ENCODE measurements at places on chromosomes 3 and 15. TPM values are rescaled to one million over a fixed set of nuclear protein-coding genes. Genes with fewer than 3 reads are reported as not detected.

The CP gene
- total RNA-seq = 2,114 TPM

The SLC9C1 gene
- total RNA-seq = not detected

The SLC22A13 gene
- 0.16 TPM for total RNA-seq

The PTX3 gene
- total RNA-seq = not detected

The LIPC gene
- 39.6 TPM for total RNA-seq

The GOLGA8J gene
- 0.23 TPM for total RNA-seq

The SCG5 gene
- 2.6 TPM for total RNA-seq

The ATP13A5 gene
- not detected for total RNA-seq

The FBXW12 gene
- total RNA-seq = not detected

The OSBPL10 gene
- 3.0 TPM for total RNA-seq

The CHRNA7 gene
- 0.39 TPM for total RNA-seq

The HDC gene
- total RNA-seq = 0.34 TPM

The PLA2G4D gene
- not detected for total RNA-seq

The WNT7A gene
- not detected for total RNA-seq

The PLSCR2 gene
- total RNA-seq = not detected

The HRG gene
- total RNA-seq = 1,312 TPM

The WDR93 gene
- total RNA-seq = not detected

The GPR149 gene
- not detected for total RNA-seq

The LRRIQ4 gene
- total RNA-seq = not detected

The PARP15 gene
- 1.5 TPM for total RNA-seq

The IL17RD gene
- under 0.01 TPM for total RNA-seq

The SEC22C gene
- total RNA-seq = 12.9 TPM

The SAMMSON gene
- total RNA-seq = not detected

The RGMA gene
- 0.06 TPM for total RNA-seq

The FSIP1 gene
- 0.74 TPM for total RNA-seq

The SECISBP2L gene
- 18.4 TPM for total RNA-seq

The PCSK6 gene
- total RNA-seq = 174 TPM

The GOLGA8A gene
- 18.5 TPM for total RNA-seq

The TRIM42 gene
- total RNA-seq = not detected

The LYZL4 gene
- not detected for total RNA-seq

The SEMA3B gene
- 2.3 TPM for total RNA-seq

Data from right lobe of liver (tissue), 6 donors.